Breast epithelium (tissue), 4 donors: ENCODE measurements at places on chromosomes 7 and 10. TPM values are rescaled to one million over a fixed set of nuclear protein-coding genes. Genes with fewer than 3 reads are reported as not detected.
A peak's percentile ranks its signal among the peaks of the same experiment; 100 is the strongest.

DNA sequence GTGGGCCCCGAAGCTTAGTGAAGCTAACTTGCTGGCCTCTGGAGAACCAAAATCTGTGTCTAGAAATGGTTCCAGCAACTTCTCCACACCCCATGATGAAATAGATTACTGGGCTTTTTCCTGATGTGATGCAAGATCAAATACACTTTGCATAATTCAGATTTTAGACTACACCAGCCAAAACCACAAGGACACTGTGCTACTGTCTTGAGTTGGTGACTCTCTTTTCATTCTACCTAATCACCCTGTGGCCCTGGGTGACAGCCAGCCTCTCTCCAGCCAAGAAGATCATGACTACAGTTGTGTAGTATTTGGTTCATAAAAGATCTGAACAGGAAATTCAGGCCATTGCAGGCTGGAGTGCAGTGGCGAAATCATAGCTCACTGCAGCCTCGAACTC is 22.2 kb downstream of the AZGP1 start:
- no peaks in the 10 kb centered on the region for H3K36me3 ChIP-seq
- H3K4me3 ChIP-seq: no peak overlapping the region
- peak overlapping the region; percentile 93 for H3K27ac ChIP-seq
- H3K4me1 ChIP-seq: peaks cover under 1% of the 10 kb centered on the region

DNA sequence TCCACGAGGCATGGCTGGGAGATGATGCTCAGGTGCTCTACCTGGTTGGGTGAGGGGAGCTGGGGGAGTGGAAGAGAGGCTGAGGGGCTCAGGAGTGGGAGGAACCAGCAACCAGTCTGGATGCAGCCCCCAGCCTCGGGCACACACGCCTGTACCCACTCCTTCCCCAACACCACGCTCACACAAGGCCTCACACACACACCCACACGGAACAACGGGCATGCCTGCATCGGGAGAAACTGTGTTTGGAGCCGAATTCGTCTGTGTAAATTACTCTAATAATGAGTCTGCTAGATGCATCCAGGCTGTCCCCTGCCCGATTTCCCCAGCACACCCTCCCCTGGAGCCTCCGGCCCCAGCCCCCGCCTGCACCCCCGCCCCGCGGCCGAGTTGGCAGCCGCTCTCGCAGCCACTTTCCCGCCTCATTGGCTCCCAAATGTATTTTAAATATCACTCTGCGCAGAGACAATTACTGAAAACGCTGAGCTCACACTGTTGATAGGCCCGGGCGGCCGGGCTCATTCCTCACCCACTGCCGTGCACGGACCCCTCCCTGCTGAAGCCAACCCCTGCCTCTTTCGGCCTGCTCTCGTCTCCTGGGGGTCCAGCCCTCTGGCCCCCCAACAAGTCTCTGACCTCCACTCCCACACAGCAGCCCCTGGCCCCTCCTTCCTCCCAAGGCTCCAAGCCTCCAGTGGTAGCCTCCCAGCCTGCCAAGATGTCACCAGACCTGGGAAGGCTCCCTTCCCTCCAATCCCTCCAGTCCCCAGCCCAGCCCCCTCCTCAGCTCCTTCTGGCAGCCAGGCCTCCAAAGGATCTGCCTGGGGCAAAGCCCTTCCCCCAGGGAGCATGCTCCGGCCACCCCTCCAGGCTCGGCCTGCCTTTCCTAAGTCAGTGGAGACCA is 11.1 kb downstream of the H2BK1 start:
- H3K27me3 ChIP-seq: peaks cover under 1% of the 10 kb centered on the region
- no peak for DNase-seq
- H3K4me1 ChIP-seq: no peaks in the 10 kb centered on the region
- no peaks in the 10 kb centered on the region for H3K36me3 ChIP-seq
- H3K27ac ChIP-seq: no peak overlapping the region

Gene TMEM139
- 14.4 TPM for total RNA-seq

- no peak overlapping the region for H3K27ac ChIP-seq
- H3K27me3 ChIP-seq: peaks cover 2% of the 10 kb centered on the region
- no peaks in the 10 kb centered on the region for H3K4me1 ChIP-seq
Measured at GRCh38 chr10:102413053-102413705, 5.4 kb downstream of the PSD start.

DNA sequence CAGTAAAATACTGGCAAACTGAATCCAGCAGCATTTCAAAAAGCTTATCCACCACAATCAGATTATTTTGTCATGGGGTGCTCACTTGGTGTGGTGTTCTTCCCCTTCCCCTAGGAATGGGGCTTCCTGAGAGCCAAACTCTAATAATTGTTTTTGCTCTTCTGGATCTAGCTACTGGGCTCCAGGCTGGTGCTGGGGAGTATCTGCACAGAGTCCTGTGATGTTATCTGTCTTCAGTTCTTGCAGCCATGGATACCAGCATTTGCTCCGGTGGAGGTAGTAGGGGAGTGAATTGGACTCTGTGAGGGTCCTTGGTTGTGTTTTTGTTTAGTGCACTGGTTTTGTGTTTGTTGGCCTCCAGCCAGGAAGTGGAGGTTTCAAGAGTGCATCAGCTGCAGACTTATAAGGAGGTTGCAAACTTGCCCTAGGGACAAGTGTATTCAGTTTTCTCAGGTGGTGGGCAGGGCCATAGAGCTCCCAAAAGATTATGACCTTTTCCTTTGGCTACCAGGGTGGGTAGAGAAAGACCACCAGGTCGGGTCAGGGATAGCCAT is 308.5 kb upstream of the MAGI2 start:
- no peaks in the 10 kb centered on the region for H3K36me3 ChIP-seq
- H3K4me1 ChIP-seq: no peaks in the 10 kb centered on the region
- no peak overlapping the region for H3K4me3 ChIP-seq
- no peak overlapping the region for H3K27ac ChIP-seq
- DNase-seq: no peak
